ENCODE measurements at places on chromosomes 3 and 15.

GRCh38 chr15:101138913-101139880 is 112.7 kb downstream of the CHSY1 start:
- no peak for DNase-seq

- no peak for DNase-seq
These were observed 1.9 kb downstream of the SPG11 start for GRCh38 chr15:44661576-44661975.

GRCh38 chr3:29582273-29582672 is 301.4 kb downstream of the RBMS3 start:
- no peak for DNase-seq

- no peak for DNase-seq
These were observed 200.0 kb downstream of the CACNA2D3 start for GRCh38 chr3:54322354-54322753.

DNA sequence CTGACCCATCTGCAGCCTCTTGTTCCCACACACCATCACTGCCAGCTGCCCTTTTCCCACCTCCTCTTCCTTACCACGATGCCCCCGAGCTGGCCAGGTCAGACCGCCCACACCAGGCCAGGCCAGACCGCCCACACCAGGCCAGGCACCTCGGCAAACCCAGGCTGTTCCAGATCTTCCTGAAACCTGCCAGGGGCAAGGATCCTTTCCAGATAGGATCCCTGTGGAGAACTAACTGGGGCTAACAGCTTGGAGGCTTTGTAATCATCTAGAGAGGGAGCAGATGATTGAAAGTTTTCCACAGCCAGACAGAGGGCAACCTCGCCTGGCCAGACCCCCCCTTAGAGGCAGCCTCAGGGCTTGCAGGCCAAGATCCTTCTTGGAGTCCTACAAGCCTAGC is 287.3 kb upstream of the TLE3 start:
- no peak for DNase-seq

- DNase-seq = no peak
These were observed 22.1 kb upstream of the DET1 start for GRCh38 chr15:88568589-88568988.

DNA sequence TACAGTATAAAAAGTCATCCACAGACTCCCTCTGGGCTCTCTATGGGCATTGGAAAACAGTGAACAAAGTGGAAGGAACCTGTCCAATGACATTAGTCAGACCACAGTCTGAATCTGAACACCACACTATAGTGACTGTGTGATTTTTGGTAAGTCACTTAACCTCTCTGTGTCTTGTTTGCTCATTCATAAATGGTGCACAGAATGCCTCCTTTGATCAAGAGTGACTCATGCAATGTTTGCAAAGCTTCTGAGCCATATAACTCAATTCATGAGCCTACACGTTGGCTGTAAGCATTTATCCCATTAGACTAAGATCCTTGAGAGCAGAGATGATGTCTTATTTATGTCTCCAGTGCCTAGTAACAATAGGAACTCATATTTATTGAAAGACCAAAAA is 46.7 kb downstream of the SV2B start:
- DNase-seq = no peak

GRCh38 chr15:66802025-66803001 is 100.3 kb downstream of the SMAD6 start:
- DNase-seq = peak; percentile 24

GRCh38 chr3:54954521-54954920 is 26.7 kb upstream of the LRTM1 start:
- DNase-seq = no peak

DNA sequence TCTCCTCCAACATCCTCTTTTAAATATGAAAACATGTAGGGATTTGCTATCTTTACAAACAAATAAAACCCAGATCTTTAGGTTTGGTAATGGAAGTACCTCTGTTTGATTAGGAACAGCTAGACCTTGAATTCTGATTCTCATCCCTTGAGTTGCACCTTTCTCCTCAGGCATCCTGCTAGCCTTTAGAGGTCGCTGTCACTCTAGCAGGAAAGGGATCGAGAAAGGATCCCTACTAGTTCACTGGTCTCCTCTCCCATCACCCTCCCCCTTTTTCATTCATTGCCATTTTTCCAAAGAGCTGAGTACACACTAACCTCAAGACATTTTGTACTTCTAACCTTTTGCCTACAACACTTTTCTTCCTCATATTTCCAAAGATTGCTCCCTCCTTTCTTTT is 569.8 kb downstream of the RBMS3 start:
- no peak for DNase-seq

GRCh38 chr3:131328721-131329120 is 52.9 kb upstream of the NUDT16 start:
- DNase-seq = no peak

DNA sequence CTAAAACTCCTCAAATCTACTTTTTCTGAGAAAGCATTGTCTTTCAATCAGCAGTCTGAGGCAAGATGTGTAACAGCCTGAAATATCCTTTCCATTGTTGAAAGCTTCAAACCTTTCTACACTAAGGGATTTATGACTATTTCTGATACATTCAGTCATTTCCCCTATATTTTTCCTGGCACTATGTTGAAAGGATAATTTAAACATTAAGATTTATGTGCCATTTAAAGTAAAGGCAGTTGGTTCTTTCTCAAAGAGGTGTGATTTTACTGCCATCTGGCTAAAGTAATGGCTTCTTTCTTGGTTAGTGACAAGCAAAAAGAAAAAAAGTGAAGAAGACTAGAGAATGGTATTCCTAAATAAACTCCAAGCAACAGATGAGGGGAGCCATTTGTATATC is 249.6 kb upstream of the COL8A1 start:
- no peak for DNase-seq

GRCh38 chr15:87579537-87579936 is 677.0 kb downstream of the NTRK3 start:
- DNase-seq = no peak

DNA sequence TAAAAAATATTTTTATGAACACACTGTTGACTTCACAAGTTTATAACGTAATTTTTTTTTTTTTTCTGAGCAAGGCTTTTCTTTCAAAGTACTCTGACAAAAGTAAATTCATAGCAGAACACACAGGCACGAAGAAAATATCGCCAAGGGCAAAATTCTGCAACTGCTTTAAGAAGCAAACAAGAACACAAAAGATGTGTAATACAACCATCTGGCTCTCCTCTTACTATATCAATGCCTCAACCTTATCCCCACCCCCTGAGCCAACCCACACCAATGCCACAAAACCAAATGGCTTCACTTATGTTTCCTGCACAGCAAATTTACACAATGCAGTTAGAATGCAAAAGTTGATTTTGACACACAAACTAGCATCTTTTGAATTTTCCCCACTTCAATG is 274.2 kb downstream of the FOXP1 start:
- no peak for DNase-seq

- DNase-seq = no peak
These were observed 328.3 kb downstream of the OXSM start for GRCh38 chr3:26118165-26118564.
